ENCODE measurements at places on chromosomes 7 and 10.

DNA sequence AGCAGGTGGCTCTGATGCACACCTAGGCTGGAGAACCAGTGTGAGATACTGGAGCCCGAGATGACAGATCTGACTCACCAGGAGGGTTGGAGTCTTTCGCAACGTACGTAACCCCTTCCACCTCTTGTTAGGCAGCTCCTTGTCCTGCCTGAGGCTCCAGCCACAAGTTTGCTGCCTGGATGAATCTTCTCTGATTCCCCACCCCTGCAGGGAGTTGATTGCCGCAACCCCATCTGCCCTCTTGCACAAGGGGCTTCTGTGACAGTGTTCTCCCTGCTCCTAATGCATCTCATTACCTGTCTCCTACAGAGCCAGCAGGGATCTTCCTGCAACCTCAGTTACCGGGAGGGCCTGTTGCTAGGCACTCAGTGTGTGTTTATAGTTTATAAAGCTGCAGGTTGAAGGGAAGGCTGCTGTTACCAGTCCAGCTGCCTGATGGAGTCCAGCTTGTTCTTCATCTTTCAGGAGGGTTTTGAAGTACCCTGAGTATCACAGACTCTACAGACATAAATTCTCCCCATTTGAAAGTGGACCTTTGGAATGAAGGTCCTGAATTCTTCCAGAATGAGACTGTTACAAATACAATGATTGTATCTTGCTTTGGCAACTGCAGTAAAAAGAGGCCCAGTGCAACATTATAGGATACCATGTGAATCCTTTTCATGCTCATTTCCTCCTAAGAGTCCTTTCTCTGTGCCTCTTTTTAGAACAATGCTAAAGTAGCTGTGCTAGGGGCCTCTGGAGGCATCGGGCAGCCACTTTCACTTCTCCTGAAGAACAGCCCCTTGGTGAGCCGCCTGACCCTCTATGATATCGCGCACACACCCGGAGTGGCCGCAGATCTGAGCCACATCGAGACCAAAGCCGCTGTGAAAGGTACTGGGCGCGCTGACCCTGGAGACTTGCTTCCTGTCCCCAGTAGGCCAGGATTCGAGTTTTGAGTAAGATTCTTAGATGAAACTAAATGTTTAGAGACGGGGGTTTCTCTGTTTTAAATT, 6.5 kb downstream of the MDH2 start:
- no peak for DNase-seq

DNA sequence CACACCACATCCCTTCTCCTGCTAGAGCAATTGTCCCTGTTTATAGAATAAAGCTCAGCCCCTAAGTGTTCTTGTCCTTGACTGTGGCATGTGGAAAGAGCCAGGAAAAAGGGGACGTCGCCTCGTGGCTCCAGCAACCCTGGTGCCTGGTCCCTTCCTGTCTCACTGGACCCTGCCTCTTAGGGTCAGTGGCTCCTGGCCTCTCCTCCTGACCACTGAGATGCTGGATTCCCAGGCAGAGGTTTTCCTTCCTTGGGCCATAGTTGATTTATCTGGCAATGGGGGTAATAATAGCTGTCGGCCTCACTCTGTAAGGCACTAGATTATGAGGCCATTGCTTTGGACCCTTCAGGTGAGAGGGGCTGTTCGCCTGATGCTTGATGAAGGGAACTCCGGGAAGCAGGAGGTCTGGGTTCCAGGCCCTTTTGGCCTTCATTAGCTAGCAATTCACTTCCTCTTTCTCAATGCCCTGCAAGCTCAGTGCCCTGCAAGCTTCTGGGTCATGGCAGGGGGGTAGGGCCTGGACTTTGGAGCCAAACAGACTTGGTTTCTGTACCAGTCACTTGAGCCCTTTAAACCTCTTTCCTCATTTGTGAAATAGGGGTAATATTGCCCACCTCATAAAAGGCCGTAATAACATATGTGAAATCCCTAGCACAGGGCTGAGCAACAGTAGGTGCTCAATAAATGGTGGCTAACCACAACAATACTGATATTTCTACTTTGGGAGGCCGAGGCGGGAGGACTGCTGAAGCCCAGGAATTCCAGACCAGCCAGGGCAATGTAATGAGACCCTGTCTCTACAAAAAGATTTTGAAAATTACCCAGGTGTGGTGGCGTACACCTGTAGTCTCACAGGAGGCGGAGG, 1.1 kb downstream of the ASL start:
- DNase-seq = no peak

- DNase-seq = no peak
Measured at GRCh38 chr10:113071446-113071845, 121.4 kb downstream of the TCF7L2 start.

DNA sequence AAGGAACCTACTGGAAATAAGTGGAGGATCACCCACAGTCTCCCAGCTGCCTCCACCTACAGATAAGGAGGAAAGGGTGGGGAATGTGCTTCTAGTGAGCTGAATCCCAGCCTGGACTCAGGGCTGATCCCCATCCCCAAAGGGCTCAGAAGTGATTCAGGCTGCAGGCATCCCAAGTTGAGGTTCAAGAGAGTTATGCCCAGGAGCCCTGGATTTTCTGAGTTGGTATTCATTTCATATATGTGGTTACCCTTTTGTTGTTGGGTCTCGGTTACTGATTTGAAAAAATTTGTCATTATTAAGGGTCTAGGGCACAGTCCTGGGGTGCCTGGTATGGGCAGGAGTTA, 30.0 kb upstream of the SRGN start:
- DNase-seq = no peak

GRCh38 chr7:128171342-128171918, 69.6 kb upstream of the LEP start:
- no peak for DNase-seq

DNA sequence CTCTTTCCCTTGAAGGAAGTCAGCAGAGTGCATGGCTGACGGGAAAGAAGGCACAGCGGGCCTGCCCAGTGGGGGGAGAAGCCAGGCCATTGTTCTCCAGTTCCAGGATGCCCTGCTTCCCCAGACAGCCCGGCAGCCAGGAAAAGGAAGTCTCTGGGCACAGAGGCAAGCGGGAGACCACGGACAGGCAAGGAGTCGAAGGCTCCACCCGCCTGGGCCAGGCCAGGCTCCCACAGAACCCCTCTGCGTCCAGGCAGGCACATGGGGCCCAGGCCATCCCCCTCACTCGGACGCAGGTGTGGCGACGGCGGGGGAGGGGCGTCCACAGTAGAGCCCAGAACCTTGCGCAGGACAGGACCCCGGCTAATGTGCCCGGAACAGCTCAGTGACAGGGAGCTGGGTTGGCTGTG, 8.7 kb downstream of the GPR146 start:
- DNase-seq = no peak

DNA sequence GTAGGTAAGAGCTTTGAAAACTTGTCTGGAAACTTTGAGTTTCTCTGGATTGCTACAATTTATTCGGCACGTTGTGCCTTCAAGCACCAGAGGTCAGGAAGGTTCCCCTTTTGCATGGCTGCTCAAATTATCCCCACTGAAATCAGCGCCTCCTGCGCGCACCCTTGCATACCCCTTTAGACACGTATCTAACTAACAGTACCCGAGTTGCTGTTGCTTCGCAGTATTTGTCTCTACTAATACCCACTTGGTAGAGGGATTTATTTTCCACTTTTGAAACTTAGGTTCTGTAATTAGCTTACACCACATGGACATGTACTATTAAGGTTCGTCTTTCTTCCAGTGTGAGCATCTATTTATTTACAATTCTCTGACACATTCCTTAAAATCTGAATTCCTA, 1.6 kb downstream of the MEOX2 start:
- no peak for DNase-seq

GRCh38 chr7:44561962-44562621, 11.6 kb downstream of the DDX56 start:
- no peak for DNase-seq

DNA sequence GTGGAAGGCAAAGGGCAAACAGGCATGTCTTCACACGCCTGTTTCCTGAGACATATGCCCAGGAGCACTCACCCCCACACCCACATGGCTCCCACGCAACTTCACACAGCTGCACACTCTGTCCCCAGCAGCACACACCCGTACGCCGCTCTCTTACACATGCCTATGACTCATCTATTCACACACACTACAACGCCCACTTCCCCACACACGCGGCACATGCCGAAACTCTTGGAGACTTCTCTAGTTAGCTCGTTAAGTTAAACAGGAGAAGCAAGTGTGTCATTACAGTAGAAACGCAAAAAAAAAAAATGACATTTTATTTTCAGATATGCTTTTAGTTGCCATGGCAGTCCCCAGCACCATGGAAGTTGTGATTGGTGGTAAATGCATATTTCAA, 6.7 kb downstream of the CALN1 start:
- DNase-seq = peak; percentile 1

- no peak for DNase-seq
Measured at GRCh38 chr7:115300231-115300870, 378.5 kb downstream of the MDFIC start.

GRCh38 chr10:80856186-80856585, 318.5 kb downstream of the SH2D4B start:
- DNase-seq = no peak

DNA sequence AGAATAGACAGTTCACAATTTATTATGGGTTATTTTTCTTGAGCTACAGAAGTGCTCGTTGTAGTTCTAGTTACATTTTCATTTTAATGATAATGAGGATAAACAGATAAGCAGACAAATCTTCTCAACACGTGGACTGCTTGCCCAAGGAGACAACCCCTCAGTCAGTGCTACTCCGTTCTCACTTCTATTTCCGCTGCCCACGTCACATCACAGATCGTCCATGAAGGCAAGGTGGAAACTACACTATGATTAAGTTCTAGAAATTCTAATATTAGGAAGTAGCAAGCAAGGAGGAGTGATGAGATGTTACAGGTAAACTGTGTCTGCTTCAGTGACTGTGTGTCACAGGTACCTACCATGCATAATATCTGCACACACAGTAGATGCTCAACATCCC, 210.5 kb downstream of the CHCHD3 start:
- no peak for DNase-seq

GRCh38 chr10:30036811-30037210, 22.6 kb downstream of the JCAD start:
- no peak for DNase-seq

DNA sequence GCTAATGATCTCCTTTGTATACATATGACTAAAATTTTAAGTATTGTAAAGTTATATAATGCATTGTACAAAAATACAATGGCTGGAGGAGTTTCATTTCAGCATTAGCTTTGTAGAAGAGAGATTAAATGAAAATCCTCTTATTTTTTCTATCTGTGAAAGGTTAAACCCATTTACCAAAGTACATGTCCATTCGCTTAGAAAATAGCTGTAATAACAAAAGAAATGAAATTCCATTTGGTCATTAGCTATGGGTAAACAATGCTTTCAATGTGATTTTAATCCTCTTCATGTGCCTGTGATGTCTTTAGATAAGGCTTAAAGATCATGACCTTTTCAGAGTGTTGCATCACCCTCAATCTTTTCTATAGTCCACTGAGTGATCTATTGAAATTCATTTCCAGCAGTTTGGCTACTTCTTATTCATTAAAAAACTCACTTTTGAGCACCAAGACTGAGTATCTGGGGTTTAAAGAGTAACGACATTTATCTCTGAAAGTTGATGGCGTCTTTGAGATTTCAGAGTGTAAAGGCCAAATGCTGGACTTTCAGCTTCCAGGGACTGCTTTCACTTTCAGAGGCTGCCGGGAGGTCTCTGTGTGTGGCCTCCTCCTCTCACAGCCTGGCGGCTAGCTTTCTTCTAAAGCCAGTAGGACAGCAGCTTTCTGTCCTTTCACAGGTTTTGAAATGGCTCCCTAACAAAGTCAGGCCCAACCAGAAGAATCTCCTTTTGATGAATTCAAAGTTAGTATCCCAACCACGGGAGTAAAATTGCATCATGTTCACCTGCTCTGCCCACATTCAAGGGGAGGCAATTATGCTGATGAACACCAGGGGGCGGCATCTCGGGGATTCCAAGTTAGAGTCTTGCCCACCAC, 701.4 kb upstream of the COBL start:
- no peak for DNase-seq

GRCh38 chr7:37728747-37729146, 45.2 kb downstream of the GPR141 start:
- DNase-seq = no peak

GRCh38 chr7:87853237-87853864, 22.8 kb downstream of the SLC25A40 start:
- no peak for DNase-seq

DNA sequence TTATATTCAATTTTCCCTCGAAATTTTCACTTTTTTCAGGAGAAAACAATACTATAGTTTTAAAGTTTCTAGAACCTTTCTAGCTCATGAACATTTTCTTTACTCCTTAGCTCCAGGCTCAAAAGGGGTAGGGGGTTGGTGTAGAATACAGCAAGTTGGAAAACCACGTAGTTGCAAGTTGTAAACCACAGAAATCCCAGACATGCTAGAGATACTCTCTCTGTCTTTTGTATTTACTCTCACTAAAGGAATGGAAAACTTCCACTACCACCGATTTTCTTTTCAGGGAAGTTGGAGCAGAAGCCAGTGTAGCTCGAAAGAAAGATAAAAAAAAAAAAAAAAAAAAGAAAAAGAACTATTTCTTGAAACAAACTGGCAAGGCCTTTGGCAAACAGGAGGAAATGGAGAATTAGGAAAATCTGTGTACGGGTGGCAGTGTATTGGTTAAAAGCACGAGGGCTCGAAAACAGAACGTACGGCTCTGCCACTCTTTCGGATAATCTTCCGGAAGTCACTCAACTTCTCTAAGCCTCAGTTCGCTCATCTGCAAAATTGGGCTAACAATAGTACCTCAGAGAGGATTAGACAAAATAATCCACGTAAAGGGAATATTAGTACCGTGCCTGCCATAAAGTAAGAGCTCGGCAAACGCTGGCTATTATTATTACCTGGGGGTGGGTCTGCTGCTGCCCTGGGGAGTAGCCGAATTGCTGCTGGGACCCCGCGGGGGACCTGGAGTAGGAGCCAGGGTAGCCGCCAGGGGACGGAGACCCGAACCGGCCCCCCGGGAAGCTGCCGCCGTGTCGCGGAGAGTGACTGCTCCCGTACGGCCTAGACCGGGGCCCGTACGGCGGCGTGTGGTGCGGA, 628 bp downstream of the MPLKIP start:
- no peak for DNase-seq

GRCh38 chr10:133104963-133105640, 17.4 kb downstream of the ADGRA1 start:
- DNase-seq = no peak

DNA sequence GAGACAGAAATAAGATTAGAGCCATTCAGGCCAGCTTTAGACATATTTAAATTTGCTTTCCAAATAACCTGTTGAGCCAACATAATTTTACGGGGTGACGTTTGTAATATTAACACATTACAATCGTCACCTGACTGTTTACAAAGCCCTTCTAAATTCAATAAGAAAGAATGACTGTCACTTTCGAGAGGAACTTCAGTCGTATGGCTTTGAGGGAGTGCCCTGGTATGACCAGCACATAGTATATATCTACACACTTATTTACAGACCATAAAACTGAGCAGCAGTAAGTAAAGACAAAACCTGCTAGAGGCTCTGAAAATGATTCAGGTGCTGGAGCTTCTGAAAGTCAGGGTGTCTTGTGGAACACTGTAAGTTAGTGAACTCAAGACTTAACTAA, 62.4 kb downstream of the BLNK start:
- DNase-seq = no peak

- no peak for DNase-seq
Measured at GRCh38 chr10:124379609-124380193, 39.0 kb downstream of the OAT start.

Data from activated T-helper 1 cell treated with anti-CD3 and anti-CD28 coated beads, Interleukin-12 subunit alpha, Interleukin-12 subunit beta, Interleukin-2, Interleukin-4 antibody, amounts not matched to agents 30 ng/mL and 10 ng/mL and 1 ng/mL, durations not matched to agents 14 hours and 24 hours and 36 hours (primary cell).